A549 treated with Hydrocortisone at 1 μM for 4 hours (cell line): ENCODE measurements at places on chromosomes 7 and 10. TPM values are rescaled to one million over a fixed set of nuclear protein-coding genes. Genes with fewer than 3 reads are reported as not detected.

Gene TRPV6
- total RNA-seq: not detected in 5 replicates

Gene TSPAN12
- total RNA-seq: 0.28 to 1.2 TPM (median 0.58 TPM) in 5 replicates

Gene GHRHR
- total RNA-seq: 0.41 TPM in 1 of 5 replicates, not detected in the others

Gene GOLGA7B
- 3.3 to 3.8 TPM (median 3.5 TPM) in 5 replicates for total RNA-seq

Gene LMOD2
- total RNA-seq: not detected in 5 replicates

Gene SYT15
- total RNA-seq: 2.6 to 3.3 TPM (median 2.7 TPM) in 5 replicates

Gene NRAP
- not detected in 5 replicates for total RNA-seq

Gene TMEM26
- total RNA-seq: 0.01 to 0.07 TPM (median 0.05 TPM) in 4 of 5 replicates, not detected in the other

Gene ACBD7
- total RNA-seq: 0.97 to 1.4 TPM (median 1.1 TPM) in 5 replicates

Gene SMO
- 11.4 to 14.9 TPM (median 14.3 TPM) in 5 replicates for total RNA-seq

Gene NUDCD3
- total RNA-seq: 50.2 to 67.4 TPM (median 58.9 TPM) in 5 replicates

Gene ACSM6
- not detected in 5 replicates for total RNA-seq

Gene CHAT
- not detected in 5 replicates for total RNA-seq

Gene KCNH2
- total RNA-seq: 2.9 to 3.6 TPM (median 3.3 TPM) in 5 replicates

Gene CCL24
- not detected in 5 replicates for total RNA-seq

Gene CLRN3
- total RNA-seq: not detected in 5 replicates

Gene TRIM74
- 0.31 to 0.55 TPM (median 0.51 TPM) in 5 replicates for total RNA-seq

Gene MEOX2
- total RNA-seq: not detected in 5 replicates

Gene TMEM196
- not detected in 5 replicates for total RNA-seq

Gene CTAGE4
- total RNA-seq: 0.03 TPM in 1 of 5 replicates, not detected in the others

Gene PRPS1L1
- total RNA-seq: not detected in 5 replicates

Gene BRI3
- 96.8 to 178 TPM (median 161 TPM) in 5 replicates for total RNA-seq

Gene IFIT1B
- total RNA-seq: not detected in 5 replicates

Gene DCLRE1A
- 8.9 to 11.8 TPM (median 9.8 TPM) in 5 replicates for total RNA-seq
